CD4-positive, alpha-beta T cell treated with Interleukin-6 at 100 ng/mL for 8 hours (primary cell): ENCODE measurements at places on chromosomes 1 and 21.
A peak's percentile ranks its signal among the peaks of the same experiment; 100 is the strongest.

- no peak for DNase-seq
Observed at GRCh38 chr1:89873770-89874169, 52.9 kb downstream of the LRRC8D start.

DNA sequence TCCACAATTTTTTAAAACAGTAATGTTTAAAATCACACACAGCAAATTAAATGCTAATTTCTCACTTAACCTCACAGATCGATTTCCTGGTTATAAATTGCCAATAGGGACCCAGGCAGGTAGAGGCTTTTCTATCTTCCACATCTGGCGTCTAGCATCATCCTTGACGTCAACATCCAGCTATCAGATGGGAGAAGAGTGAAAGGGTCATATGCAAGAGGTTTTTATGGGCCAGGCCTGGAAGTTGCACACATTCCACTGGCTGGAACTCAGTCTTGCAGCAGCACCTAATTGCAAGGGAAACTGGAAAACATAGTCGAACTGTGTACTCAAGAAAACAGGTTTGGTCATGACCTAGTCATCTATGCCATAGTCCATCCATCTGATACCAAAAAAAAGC is 6.0 kb upstream of the EEIG2 start:
- no peak for DNase-seq

DNA sequence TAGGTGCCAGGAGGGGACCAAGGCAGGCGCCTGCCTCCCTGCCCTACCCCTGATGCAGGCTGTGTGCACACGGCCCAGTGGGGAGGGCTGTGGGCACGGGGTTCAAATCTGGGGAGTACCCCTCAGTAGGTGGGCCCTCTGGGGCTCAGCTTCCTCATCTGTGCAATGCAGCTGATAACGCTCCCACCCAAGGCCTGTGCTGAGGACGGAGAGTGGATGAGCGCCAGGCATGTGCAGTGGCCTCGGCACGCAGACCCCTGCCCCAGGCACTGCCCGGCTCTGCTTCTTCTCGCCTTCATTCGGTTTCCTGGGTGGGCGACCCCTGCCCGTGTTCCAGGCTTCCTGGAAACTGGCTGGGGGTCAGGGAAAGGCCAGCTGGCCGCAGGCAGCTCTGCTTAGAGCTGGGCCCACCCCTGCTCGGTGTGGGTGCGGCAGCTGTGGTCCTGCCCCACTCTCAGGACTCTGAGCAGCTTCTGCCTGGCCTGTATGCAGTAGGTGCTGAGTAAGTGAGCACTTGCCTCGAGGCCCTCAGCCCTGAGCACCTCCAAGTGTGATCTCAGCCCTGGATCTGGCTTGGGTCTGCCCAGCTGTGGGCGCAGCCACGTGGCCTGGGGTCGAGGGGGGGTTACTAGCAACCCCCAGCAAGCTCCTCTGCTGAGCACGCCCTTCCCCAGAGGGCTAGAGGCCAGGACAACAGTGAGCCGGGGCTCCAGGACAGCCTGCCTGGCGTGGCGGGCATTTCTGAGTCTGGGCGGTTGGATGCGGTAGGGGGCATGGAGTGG is 11.9 kb upstream of the TNFRSF14 start:
- no peak for DNase-seq

GRCh38 chr1:100413035-100413434 is 60.7 kb downstream of the CDC14A start:
- DNase-seq: no peak

DNA sequence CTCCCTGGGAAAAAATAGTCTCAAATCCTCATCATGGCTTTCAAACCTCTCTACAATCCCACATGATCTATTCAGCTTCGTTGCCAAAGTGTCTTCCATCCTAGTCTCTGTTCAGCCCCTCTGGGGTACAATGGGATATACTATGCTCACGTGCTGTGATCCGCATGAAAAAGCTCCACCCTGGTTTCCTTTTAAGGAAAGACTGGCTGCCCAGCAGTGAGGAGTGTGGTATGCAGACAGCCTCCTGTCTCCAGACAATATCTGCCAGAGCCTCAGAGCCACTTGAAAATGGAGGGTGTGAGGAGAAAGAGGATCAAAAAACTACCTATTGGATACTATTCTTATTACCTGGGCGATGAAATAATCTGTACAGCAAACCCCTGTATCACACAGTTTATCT is 194.5 kb downstream of the LHX8 start:
- DNase-seq: no peak

- no peak for DNase-seq
Observed at GRCh38 chr1:233570706-233571105, 43.2 kb upstream of the KCNK1 start.

DNA sequence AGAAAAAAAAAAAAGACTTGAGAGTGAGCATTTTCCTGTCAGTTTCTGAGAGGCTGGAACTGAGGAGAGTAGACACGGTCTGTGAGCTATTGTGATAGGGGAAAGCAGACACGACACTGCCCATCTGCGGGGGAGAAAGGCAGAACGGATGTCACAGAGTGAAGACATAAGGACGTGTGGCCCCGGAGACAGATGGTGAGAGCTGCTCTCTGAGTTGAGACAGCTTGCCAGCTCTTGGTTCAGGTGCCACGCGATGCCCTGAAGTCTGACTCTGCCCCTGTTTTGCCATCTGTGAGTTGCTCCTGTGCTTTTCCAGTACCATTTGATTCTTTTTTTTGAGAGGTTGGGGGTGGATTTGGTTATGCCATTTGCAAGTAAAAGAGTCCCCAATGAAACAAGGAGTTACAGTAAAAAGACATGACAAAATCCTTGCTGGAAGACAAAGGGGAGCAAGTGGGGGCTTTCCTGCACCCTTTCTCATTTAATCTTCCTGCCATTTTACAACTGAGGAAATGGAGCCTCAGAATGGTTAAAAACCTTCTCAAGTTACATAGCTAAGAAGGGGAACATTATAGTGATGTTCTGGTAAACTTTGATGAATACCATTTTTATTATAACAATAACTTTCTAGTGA is 128.9 kb upstream of the DNAH14 start:
- DNase-seq: no peak

DNA sequence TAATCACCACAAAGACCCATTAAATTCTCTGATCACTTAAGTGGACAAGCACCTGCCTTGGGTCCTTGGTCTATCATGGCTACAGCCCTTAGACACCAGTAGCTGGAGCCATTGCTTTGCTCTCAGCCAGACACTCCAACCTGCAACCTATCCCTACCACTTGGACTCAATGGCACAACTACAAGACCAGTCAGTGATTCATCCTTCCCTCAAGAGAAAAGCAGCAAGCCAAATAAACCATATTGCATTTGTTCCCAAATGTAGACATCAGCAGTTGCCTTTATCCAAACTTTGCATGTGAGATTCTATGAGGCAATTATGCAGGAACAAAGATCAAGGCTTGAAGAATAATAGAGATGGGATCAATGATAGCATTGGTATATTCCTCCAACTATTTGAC is 263.4 kb downstream of the HHIPL2 start:
- DNase-seq: no peak

GRCh38 chr1:36148821-36149236 is 457 bp downstream of the TRAPPC3 start:
- DNase-seq: no peak

GRCh38 chr1:14602136-14602535 is 3.7 kb downstream of the KAZN start:
- no peak for DNase-seq

- DNase-seq: no peak
Observed at GRCh38 chr1:175978476-175978875, 228.6 kb downstream of the COP1 start.

DNA sequence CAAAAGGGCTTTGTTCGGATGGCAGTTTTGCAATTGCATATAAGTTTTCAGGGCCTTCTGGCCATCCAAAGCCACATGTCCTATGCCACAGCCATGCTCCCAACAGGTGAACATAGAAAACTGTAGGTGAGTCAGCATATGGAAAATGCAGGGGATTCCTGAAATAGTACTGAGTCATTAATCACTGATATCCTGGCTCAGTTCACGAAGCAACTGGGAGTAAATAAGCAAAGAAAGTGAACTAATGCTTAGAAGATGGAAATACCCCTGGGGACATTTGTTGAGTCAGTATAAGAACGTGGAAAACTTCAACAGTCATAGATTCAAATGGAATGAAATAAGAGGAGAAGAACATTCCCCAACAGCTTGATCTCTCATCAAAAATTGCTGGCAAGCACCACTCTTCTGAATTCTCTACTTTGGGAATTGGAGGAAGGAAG is 148.9 kb upstream of the RUNX1 start:
- DNase-seq: no peak

DNA sequence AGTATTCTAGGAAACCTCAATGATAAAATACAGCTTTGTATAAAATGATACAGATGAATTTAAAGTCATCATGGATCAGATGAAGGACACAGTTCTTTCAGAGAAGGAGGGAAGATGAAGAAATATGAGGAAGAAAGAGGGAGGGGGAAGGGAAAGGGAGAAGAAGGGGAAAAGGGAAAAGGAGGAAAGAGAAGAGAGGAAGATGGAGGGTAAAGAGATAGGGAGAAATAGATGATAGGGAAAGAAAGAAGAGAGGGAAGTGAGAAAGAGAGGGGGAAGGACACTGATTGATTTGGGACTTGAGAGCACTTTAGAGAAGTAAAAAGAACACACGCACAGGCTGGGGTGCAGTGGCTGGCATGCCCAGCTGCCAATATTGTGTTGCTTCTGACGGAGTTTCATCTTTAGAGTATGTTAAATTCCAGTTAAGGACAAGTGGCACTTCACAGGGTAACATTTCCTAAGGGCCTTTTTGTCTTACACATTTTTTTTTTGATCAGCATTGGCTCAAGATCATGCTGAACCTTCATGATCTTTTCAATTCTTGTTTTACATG is 235.9 kb upstream of the DMRTA2 start:
- no peak for DNase-seq

GRCh38 chr1:47785561-47786271 is 211.5 kb downstream of the TRABD2B start:
- no peak for DNase-seq

- peak; percentile 26 for DNase-seq
Observed at GRCh38 chr1:160954158-160955104, at the start of gene ITLN2. Gene ITLN2, minus strand, starts transcription at chr1:160954809. Its CDS starts 68 bp downstream, at chr1:160954741.

- no peak for DNase-seq
Observed at GRCh38 chr1:8679395-8679800, 138.0 kb downstream of the RERE start.

DNA sequence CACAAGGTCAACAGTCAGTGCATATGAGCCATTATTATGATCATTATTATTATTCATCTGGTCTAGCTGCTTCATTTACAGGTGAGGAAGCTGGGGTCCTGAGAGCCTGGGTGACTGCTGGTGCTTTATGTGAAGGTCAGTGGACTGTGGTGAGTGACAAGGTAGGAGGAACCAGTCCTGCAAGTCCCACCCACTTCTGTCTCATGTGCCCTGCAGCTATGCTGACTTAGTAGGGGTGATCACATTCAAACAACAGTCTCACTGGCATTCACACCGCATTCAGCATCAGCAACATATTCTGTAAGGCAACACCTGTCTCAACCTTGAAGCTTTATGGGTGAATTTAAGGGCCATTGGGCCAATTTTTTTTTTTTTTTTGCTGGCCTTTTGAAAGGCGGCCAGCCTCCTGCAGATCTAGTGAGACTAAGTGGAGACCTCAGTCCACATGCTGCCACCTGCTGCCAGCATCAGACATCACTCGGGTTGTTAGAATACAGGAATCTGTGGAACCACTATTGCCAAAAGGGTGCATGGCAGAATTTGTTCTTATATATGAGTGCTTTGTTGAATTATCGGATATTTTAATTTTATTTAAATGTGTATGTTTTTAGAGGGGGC is 59.9 kb upstream of the CACNA1E start:
- peak; percentile 46 for DNase-seq

GRCh38 chr1:63836830-63837229 is 63.0 kb downstream of the ROR1 start:
- no peak for DNase-seq

- DNase-seq: no peak
Observed at GRCh38 chr1:197955486-197956394, 38.6 kb downstream of the LHX9 start.

GRCh38 chr1:185567440-185567839 is 166.8 kb upstream of the HMCN1 start:
- DNase-seq: peak; percentile 12

DNA sequence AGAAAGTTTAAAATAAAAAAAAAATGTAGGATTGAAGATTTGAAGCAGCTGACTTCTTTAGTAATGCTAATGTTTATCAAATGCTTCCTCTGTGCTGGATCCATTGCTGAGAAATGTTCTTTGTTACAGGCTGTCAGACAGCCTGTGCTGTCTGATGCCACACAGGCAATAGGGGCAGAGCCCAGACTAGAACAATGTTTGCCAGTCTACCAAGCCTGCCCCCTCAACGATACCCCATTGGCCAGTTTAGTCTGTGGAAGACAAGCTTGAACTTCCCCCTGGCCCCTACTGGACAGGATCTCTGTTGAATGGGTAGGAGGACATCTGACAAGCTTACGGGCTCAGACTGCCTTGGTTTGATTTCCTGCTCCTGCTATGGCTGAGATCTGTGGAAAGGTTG is 79.4 kb downstream of the PAPPA2 start:
- no peak for DNase-seq
